ENCODE measurements at places on chromosomes 2 and 18. TPM values are rescaled to one million over a fixed set of nuclear protein-coding genes. Genes with fewer than 3 reads are reported as not detected.

- H3K36me3 ChIP-seq: no peaks in the 10 kb centered on the region
- no peaks in the 10 kb centered on the region for H3K27me3 ChIP-seq
- H3K4me1 ChIP-seq: no peaks in the 10 kb centered on the region
- H3K4me3 ChIP-seq: no peak overlapping the region
Observed at GRCh38 chr2:53752385-53752784, 15.2 kb upstream of the CHAC2 start.

DNA sequence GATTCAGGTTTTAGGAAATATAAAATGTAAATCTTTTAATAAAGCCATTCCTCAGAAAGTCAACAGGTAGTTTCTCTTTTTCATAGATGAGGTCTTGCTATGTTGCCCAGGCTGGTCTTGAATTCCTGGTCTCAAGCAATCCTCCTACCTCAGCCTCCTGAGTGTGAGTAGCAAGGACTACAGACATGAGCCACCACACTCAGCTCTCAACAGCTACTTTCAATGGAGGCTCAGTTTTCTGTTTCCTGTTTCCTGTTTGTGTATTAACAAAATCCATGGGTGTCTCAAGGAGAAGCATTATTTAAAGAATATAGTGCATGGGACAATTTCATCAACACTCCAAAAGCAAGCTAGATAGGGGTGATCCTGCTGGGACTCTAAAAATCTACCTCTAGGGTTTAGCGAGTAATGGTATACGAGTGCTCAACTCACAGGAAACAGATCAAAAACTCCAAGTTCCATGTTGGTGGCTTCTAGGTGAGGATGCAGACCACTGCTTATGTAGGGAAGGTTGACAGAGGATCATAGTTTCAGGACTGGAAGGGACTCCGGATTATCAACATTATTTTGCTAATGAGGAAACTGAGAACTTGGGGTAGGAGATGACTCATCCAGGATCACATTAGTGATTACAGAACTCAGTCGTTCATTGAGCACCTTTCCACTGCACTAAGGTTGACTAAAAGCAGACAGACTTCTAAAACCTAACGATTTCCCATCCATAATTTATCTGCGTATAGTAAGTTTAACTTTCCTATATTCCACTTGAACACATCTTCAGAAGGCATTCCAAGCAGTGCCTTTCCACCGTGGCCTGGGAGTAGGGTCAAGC is 61.7 kb upstream of the WIPF1 start:
- H3K4me1 ChIP-seq: no peaks in the 10 kb centered on the region
- H3K27me3 ChIP-seq: peaks cover 39% of the 10 kb centered on the region
- H3K4me3 ChIP-seq: no peak overlapping the region
- DNase-seq: no peak

- H3K4me1 ChIP-seq: no peaks in the 10 kb centered on the region
- no peaks in the 10 kb centered on the region for H3K36me3 ChIP-seq
- H3K27me3 ChIP-seq: no peaks in the 10 kb centered on the region
- H3K4me3 ChIP-seq: no peak overlapping the region
- peak; percentile 16 for DNase-seq
Observed at GRCh38 chr2:187654535-187654934, 100.3 kb upstream of the TFPI start.

POTEC gene
- total RNA-seq: not detected

C2orf66 gene
- 0.35 TPM for total RNA-seq
